Urinary bladder (tissue), 4 donors: ENCODE measurements at places on chromosomes 1 and 21. TPM values are rescaled to one million over a fixed set of nuclear protein-coding genes. Genes with fewer than 3 reads are reported as not detected.

BGLAP gene
- 0.42 TPM for total RNA-seq

AMPD1 gene
- 1.9 TPM for total RNA-seq

COA6 gene
- 20.8 TPM for total RNA-seq

CENPL gene
- 26.3 TPM for total RNA-seq

KRTAP13-2 gene
- total RNA-seq, result not detected

OR2AK2 gene
- total RNA-seq, result not detected

WASF2 gene
- total RNA-seq, result 40.7 TPM

ASCL5 gene
- total RNA-seq, result not detected

DNA sequence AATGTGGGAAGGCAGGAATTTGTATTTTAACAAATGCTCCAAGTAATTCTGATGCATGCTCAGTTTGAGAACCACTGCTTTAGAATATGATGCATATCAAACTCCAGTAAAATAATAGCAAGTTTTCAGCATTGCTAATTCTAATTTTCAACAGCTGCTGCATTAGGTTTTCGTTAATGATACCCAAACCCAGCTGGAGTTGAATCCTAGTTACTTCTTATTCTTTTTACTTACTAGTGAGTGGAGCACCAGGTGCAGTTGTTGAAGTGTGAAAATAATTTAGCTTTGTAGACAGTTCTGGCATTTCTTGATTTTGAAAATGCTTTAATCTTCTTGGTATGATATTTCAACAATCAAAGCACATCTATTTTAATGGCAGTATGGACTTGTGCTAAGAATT lies 138.5 kb downstream of the HS2ST1 start:
- no peak for DNase-seq

GRCh38 chr1:12085643-12086260 lies 22.6 kb downstream of the TNFRSF8 start:
- no peak for DNase-seq

GRCh38 chr1:227191607-227192006 lies 126.7 kb downstream of the CDC42BPA start:
- DNase-seq, result no peak

GRCh38 chr1:32910319-32910718 lies 9.1 kb upstream of the TMEM54 start:
- no peak for DNase-seq

- no peak for DNase-seq
Measured at GRCh38 chr1:85121744-85122143, 73.4 kb upstream of the MCOLN3 start.

DNA sequence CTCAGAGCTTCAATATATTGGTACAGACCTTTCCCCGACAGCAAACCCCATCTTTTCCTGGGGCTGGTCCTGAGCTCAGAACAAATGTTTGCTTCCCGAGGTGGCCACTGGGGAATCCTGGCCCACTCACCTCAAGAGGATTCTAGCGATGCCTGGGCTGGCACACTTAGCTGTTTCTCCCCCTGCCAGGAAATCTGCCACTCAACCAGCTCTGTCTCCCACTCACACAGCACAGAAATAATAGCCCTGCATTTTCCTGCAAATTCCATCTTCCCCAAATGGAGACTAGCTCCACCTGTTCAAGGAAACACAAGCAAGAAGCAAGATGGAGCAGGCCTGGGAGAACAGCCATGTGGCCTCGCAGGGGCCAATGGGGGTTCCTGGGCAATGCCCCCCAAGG lies 21.1 kb downstream of the KCNN3 start:
- no peak for DNase-seq

GRCh38 chr1:53501065-53502005 lies 42.1 kb downstream of the DMRTB1 start:
- DNase-seq, result no peak

DNA sequence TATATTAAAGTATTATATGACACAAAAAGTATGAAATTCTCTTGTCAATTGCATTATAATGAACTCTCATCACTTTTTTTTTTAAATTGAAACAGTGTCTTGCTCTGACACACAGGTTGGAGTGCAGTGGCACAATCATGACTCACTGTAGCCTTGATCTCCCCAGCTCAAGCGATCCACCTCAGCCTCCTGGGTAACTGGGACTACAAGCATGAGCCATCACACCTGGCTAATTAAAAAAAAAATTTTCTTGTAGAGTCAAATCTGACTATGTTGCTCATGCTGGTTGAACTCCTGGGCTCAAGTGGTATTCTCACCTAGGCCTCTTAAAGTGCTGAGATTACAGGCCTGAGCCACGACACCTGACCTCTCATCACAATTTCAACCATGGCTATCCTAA lies 259.3 kb downstream of the S1PR1 start:
- DNase-seq, result no peak

- DNase-seq, result no peak
Measured at GRCh38 chr1:113058941-113059706, 13.9 kb upstream of the LRIG2 start.

DNA sequence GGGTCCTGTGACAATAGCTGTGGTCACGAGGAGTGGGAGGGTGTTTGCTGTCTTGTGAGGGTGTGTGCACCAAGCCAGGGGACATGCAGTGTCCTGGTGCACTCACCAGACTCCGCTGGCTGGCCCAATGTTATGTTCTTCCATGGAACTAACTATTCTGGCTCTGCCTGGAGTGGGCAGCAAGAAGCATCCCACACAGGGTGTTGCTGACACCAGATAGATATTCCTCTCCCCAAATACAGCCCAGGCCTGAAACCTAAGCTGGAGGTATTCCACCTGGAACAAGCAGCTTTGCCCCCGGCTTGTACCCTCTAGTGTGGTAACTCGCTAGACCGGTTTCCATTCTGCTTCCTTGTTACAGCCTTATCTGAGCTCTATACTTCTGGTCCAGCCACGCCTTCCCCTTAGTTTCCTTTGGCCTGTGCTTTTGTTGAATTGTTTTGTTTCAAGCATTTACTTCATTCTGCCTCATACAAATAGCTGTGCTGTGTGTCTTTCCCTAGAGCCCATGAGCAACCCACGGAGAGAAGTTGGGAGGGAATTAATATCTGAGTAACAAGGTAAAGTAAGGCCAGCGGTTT lies 14.7 kb upstream of the LY9 start:
- peak; percentile 82 for DNase-seq

GRCh38 chr1:9732123-9732971 lies 80.8 kb downstream of the PIK3CD start:
- no peak for DNase-seq

DNA sequence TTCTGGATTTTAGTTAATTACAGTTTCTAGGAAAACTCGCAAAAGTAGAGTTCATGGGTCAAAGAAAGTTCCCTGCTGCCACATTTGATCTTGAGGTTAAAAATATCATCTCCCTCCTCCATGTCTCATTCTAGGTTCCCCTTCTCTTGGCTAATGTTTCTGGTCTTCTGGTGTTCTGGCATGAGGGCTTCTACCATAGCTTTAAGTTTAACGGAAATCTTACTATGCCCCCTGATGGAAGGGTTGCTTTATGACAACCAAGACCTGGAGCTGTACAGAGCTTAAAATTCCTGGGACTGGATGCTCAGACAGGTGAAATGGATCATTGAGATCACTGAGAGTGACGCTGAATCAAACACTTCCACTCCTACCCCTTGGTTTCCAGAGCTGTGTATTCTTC lies 1881.7 kb downstream of the MRPL39 start:
- no peak for DNase-seq

GRCh38 chr1:40782371-40782956 lies 1.1 kb upstream of the KCNQ4 start:
- no peak for DNase-seq

GRCh38 chr1:167477986-167478385 lies 40.3 kb downstream of the CD247 start:
- no peak for DNase-seq
